ENCODE measurements at places on chromosomes 6 and 20.

DNA sequence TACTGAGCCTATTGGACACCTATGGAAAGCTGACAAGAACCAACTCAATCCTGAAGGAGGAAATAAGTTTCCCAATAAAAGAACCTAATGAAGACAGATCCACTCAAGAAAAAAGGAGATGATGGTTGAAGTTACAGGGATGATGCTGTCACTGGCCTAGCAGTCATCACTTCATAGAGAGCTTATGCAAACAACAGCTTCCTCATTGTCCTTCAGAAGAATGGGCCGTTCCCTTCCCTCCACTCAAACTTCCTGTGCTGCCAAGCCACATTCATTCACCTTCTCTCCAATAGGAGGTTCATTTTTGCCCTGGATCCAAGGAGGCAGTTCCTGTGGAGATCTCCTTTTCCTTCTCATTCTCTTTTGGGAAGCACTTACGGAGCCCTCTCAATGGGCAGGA, 13.8 kb upstream of the PM20D2 start:
- no peak for DNase-seq

GRCh38 chr6:147868427-147869190, 360.1 kb downstream of the SAMD5 start:
- no peak for DNase-seq

GRCh38 chr20:14643146-14643545, 305.7 kb upstream of the FLRT3 start:
- no peak for DNase-seq

- no peak for DNase-seq
Measured at GRCh38 chr20:35135867-35136586, 11.1 kb downstream of the EDEM2 start.

DNA sequence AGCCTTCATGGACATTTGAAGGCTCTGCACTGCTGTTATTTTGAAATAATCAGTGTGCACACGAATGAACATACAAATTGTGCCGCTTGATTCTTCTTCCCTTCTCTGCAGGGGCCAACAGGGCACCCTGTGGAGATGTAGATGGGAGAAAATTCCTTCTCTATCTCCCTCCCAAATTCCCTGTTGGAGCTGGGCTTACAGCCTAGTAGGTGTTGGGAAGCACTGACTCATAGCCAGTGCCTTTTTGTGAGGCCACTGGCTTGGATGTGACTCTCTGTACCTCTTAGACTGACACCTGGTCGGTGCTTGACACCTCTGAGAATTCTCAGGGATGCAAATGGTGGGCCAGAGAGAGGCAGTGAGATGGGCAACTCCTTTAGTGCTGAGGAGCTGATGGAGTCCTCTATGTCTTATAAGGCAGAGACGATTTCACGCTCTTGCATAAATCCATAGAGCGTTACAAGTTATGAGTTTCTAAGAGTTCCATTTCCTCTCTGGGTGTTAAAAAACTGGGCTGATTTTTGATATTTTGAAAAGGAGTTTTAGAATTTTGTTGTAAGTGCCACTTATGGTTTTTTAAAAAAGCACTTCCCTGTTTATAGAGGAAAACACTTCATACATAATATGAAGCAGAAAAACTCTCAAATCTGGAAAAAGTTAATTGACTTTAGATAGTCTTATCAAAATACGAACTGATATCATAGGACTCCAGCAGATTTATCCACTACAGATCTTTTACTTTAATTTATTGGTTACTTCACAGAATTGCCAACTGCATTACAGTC, 89.8 kb upstream of the MAP3K7 start:
- peak; percentile 39 for DNase-seq

- no peak for DNase-seq
Measured at GRCh38 chr6:111973927-111974639, 79.8 kb upstream of the CCN6 start.

- DNase-seq = peak; percentile 70
Measured at GRCh38 chr20:60851826-60852704, 400.0 kb upstream of the CDH4 start.

GRCh38 chr20:10863337-10864060, 189.7 kb upstream of the JAG1 start:
- DNase-seq = no peak

GRCh38 chr20:38209736-38210405, 44.8 kb upstream of the TGM2 start:
- DNase-seq = no peak

GRCh38 chr6:159681191-159681880, 11.7 kb downstream of the SOD2 start:
- no peak for DNase-seq

DNA sequence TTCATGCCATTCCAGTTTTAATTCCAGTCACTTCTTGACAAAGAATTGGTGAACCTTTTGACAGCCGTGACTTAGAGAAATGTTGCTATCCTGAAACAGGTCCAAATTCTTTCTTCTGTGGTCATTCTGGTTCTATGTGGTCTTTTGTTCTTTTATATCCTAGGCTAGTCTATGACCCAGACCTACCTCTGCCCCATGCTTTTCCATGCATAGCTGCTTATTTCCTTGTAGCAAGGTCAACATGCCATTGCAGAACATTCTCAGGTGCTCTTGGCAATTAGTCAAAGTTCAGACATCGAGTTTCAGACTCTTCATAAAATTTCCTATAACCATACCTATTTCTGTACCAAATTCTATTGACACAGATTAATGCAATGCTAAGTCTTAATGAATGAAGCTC, 202.6 kb downstream of the PLCB1 start:
- DNase-seq = peak; percentile 10

DNA sequence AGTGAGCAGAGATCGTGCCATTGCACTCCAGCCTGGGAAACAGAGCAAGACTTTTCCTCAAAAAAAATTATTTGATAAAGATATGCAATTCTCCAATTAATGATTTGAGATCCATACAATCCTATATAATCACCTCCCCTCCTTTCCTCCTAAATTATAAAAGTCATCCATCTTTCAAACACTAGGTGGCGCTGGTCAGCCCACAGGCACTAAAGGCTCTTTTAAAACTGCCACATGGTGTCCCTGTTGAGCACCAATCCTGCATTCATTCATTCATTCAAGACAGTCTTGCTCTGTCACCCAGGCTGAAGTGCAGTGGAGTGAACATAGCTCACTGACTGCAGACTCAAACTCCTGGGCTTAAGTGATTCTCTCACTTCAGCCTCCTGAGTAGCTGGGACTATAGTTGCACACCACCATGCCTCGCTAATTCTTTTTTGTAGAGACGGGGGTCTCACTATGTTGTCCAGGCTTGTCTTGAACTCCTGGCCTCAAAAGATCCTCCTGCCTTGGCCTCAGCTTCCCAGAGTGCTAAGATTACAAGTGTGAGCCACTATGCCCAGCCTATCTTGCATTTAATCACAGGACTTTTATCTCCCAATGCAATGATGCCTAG, 58.7 kb upstream of the SLC2A12 start:
- peak; percentile 75 for DNase-seq

DNA sequence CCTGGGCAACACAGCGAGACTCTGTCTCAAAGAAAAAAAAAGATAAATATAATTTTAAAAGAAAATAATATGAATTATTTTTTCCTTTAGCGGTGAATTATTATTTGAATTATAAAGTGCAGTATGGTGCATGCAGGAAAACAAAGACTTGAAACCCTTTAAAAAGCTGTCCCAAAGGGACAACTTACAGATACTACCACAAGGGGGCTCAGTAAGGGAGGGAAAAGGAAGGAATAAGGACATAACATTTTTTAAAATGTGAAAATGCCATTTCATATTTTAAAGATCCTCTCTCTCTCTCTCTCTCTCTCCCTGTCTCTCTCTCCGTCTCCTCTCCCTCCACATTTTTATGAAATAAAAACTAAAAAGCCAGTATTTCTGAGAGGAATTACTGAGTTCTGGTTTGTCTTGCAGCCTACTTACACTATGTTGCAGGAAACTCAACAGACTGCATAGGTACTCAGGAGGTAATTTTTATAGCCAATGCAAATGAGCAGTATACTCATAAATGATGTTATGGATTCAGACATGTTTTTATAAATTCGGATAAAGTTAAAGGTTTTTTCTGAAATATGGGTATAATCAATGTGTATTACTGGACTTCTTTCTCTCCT, 455.0 kb upstream of the GJE1 start:
- peak; percentile 14 for DNase-seq
